Tracheal epithelial cell (primary cell): ENCODE measurements at places on chromosomes 1 and 21. TPM values are rescaled to one million over a fixed set of nuclear protein-coding genes. Genes with fewer than 3 reads are reported as not detected.

The SLC45A3 gene
- total RNA-seq: 1.7 and 3.4 TPM in 2 replicates

The LAMB3 gene
- 1,263 and 1,900 TPM in 2 replicates for total RNA-seq

The UTS2 gene
- not detected in 2 replicates for total RNA-seq

The NAV1 gene
- 4.7 and 7.0 TPM in 2 replicates for total RNA-seq

The BATF3 gene
- total RNA-seq: 0.21 and 0.96 TPM in 2 replicates

The ATP1A2 gene
- total RNA-seq: not detected in 2 replicates

The DNAJC28 gene
- total RNA-seq: 0.85 and 1.4 TPM in 2 replicates

The RHD gene
- not detected in 2 replicates for total RNA-seq

The S100A3 gene
- 7.0 and 11.7 TPM in 2 replicates for total RNA-seq

The FGR gene
- total RNA-seq: 0.64 and 0.72 TPM in 2 replicates

The BTBD8 gene
- 3.6 and 4.3 TPM in 2 replicates for total RNA-seq

The SPATA6 gene
- 1.9 and 3.6 TPM in 2 replicates for total RNA-seq

The HRNR gene
- 0.24 TPM in 1 of 2 replicates, not detected in the other for total RNA-seq

The MPL gene
- not detected in 2 replicates for total RNA-seq

The EDN2 gene
- total RNA-seq: 5.8 and 14.5 TPM in 2 replicates

The HAO2 gene
- not detected in 2 replicates for total RNA-seq

The KMO gene
- total RNA-seq: 1.2 TPM in 1 of 2 replicates, not detected in the other

The SF3B4 gene
- 9.6 and 13.4 TPM in 2 replicates for total RNA-seq

The KCNH1 gene
- total RNA-seq: 0.85 and 1.7 TPM in 2 replicates

The CIART gene
- 5.1 and 6.3 TPM in 2 replicates for total RNA-seq

The PGLYRP4 gene
- 0.64 and 1.9 TPM in 2 replicates for total RNA-seq

The REG4 gene
- total RNA-seq: not detected in 2 replicates

The FAM131C gene
- 0.72 and 1.1 TPM in 2 replicates for total RNA-seq

The PLA2G2D gene
- not detected in 2 replicates for total RNA-seq

The INTS3 gene
- total RNA-seq: 12.5 and 14.5 TPM in 2 replicates
